ENCODE measurements at places on chromosomes 4 and X.

DNA sequence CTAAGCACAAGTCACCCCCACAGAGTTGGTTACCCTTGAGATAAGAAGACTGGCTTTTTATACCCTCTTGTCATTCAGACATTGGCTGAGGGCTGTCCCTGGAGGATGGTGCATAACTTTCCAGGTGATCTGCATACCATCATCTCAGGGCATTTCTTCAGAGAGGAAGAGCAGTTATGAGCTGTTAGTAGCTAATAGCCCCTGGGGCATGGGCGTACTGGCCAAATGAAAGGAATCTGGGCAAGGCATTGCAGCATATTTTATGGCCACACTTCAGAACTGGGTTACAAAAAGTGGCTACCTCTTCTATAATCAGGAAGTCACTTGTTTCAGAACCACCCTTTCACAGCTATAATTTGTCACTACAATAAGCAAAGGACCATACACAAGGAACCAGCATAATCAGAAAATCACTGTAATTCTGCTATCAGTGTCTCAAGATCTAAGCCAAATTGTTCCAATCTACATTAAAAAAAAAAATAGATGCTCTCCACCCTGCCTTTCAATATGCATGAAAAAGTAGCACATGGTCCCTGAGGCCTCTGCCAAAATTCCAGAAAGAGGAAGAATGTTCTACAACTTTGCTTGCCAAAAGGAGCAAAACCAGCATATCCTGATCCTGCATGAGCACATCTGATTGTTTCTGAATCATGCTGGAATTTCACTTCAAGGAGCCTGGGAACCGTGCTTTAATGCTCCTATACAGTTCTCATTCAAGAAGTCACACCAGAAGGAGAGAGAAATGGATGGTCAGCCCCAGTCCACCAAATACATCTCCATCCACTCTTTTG, 92.0 kb downstream of the TMEM144 start:
- no peak for DNase-seq

GRCh38 chrX:63363788-63364187, 12.7 kb upstream of the SPIN4 start:
- no peak for DNase-seq

- DNase-seq = no peak
Measured at GRCh38 chr4:57190601-57191481, 80.7 kb upstream of the IGFBP7 start.

DNA sequence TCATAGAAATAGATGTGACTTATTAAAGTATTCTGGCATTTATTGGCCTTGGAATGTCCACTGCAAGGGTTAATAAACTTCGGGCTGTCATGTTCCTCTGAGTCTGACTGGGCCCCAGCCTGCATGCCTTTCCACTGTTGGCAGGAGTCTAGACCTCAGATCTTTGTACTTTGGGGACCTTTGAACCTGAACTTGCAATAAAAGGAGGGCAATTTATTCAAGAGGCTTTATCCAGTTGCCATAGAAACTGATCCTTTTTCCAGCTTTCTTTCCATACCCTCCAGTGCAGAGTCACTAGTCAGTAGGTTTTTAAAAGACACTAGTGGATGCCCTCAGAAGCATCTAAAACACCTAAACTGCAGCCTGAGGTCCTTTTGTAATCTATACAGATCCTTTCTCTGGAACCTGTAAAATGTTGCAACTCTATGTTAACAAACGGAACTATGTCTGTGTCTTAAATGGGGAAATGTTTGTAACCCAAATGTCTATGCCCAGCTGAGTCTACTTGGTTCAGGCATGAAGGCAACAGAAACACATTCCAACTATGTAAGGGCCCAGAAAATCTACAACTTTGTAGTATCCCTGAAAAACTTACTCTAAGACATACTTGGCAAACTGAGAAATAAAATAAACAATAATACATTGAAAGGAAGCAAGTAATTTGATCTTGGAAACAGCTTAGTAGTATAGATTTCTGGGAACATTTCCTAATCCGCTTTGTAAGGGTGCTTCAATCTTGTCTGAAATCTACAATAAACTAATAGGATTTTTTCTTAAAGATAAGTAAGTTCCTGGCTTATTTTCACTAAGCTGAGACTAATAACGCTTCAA, 41.5 kb downstream of the SOWAHB start:
- no peak for DNase-seq

- DNase-seq = no peak
Measured at GRCh38 chr4:110372485-110372884, 103.5 kb upstream of the ENPEP start.

- DNase-seq = no peak
Measured at GRCh38 chr4:25095837-25096236, 64.4 kb downstream of the SEPSECS start.

Data from activated gamma-delta T cell (primary cell).